ENCODE measurements at places on chromosomes 4 and X.

DNA sequence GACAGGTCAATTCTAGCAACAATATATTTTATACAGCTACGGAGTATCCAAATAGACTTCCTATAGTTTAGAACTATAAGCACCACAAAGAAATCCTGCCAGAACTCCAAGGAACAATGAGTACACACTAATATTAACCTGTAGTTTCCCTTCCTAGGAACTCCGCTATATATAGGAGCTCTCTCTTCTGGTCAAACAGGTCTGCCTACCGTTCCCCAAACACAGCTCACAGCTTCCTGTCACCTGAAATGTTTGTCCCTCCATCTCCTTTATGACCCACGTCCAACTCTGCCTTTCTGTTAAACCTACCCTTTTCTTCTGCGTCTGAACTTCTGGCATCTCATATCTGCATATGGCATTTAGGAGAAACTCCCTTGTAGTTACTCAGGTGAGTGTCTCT lies 10.5 kb upstream of the GJB1 start:
- DNase-seq = no peak

DNA sequence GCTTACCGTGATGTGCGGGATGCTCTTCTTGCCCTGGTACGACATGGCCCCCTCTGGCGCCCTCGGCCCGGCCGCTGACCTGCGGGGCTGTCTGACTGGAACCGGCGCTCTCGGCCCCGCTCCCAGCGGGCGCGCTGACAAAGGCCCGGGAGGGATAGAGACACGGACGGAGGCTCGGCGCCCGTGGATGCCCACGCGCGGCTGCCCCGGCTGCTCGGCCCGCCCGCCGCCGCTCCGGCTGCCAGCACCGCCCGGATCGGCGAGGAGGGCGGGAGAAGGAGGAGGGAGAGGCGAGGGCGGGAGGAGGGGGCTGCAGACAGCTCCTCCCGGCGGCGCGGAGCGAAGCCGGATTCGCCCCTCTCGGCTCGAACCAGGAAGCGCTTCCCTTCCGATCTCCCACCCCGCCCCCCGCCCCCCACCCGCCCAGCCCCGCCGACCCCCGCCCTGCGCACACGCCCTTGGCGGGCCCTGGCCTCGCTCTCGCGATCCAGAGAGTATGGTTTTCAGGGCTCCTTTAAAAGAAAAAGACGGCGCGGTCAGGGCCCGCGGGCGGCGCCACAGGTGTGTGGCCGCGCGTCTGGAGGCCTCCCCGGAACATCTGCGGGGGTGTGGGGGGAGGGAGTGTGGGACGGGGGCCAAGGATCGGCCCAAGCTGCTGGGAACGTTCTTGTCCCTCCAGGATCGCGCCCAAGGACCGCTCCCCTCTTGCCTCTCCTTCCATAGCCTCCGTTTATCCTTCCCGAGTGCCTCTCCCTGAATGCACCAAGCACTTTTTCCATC lies 4.5 kb downstream of the CRMP1 start:
- no peak for DNase-seq

DNA sequence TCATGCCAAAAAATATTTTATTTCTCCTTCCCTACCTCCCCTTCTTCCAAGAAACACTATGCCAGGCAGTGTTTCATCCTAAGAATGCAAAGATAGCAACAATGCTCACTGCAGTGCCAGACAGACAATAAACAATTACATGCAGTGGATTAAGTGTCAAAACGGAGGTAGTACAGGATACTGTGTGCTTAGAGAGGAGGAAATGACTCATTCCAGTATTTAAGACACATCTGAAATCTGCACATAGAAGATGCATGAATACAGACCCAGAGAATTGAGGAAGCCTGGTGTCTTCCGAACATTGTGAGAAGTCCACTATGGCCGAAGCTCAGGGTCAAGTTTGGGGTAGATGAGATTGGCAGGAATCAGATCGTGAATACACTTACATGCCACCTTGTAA lies 326.4 kb downstream of the PPP3CA start:
- no peak for DNase-seq

DNA sequence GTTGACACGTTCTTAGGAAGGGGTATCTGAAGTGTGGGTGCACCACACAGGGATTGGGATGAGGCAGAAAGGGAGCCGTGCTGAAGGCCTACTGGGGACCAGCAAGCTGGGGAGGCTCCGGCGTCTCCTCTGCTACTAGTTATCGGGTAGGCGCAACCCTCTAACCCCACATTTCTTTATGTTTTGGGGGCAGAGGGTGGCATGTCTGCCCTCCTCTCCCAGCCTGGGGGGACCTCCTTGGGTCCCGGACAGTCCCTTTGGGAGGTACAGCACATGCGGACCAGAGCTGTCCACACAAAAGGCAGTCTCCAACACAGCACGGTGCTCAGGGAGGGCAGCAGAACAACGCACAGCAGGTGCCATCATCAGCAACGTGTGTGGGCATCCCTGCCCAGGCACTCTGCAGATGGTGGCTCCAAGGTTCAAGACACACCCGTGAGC lies 33.2 kb downstream of the WDR1 start:
- no peak for DNase-seq

- no peak for DNase-seq
Measured at GRCh38 chrX:118325453-118325852, 20.5 kb upstream of the WDR44 start.

- DNase-seq = no peak
Measured at GRCh38 chr4:101031971-101032370, 315.4 kb downstream of the PPP3CA start.

GRCh38 chr4:127249066-127249766 lies 383.5 kb upstream of the INTU start:
- no peak for DNase-seq

GRCh38 chr4:10715696-10716095 lies 31.1 kb upstream of the CLNK start:
- DNase-seq = no peak

DNA sequence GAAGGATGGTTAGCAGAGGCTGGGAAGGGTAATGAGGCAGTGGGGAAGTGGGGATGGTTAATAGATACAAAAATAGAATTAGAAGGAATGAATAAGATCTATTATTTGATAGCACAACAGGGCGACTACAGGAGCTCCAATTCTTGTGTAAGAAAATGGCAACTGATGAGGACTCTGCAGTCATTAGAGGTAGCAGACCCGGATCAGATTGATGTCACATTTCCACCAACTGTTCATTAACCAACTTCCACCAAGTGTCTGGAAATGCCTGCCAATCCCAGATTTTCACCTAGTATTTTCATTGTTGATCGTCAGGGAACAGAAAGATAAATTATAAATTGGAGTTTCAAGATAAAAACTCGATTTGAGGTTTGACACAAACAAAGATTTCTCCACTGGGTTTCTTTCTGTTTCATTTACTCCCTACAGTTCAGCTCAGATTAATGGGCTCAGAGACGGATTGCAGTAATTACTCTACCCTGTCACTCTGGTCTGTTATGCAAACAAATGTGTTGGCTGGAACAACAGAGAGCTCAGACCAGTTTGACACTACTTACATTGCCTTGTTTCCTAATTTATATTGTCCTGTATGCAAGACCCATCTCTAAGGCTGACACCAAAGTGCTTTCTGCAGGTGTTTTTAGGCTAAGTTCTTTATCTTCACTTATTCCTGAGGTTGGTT lies 909.2 kb upstream of the PRKX start:
- DNase-seq = no peak

DNA sequence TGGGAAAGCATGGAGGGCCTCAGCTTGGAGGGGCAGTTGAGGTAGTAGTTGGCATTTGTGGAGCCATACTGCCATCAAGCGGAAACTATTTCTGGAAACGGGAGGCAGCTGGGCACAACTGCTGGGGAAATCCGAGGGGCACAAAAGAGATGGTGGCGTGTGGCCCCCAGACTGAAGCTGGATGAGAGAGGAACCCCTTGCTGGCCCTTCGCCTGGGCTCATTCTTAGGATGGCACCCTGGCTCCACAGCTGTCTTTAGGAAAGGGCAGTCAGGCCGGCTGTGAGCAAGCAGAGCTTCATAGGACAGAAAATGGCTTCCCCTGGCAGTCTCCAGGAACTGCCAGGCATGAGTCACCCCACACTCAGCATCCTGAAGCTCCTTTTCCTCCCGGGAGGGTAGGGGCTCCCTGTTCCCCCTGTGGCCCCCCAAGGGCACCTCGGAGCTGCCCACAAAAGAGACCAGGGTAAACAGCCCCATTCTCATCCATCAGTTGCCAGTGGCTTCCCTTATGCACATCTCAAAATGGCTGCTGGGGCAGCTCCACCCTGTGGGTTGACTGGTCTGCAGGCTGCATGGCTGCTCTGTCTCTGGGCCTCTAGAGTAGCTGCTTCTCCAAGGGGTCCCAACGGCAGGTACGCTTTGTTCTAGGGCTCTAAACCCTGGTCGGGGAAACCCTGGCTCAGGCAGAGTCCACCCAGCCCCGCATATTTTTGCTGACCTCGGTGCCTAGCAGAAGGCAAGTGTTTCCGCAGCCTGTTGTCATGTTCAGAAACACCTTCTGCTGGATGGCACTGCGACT lies 64.7 kb downstream of the NBDY start:
- peak; percentile 87 for DNase-seq
